ENCODE measurements at places on chromosomes 4 and X.

DNA sequence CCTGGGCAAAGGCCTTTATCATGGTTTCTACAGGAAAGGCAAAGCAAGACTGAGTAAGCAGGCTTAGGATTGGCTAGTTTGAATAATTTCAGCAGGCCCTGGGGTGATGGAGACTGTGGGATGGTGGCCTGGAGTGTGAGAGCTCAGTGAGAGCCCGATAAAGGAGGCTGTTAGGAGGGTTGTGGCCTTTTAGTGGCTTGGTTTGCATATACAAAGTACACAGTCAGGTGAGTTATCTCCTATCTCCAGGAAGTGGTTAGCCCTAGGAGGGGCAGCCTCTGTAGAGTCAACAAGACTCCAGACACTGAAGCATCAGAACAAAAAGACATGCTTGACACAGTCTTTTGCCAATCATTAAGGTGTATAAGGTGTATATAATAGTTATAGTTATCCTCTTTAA is 157.2 kb downstream of the CFAP299 start:
- no peak for DNase-seq

GRCh38 chr4:168598191-168598590 is 101.3 kb downstream of the PALLD start:
- no peak for DNase-seq

DNA sequence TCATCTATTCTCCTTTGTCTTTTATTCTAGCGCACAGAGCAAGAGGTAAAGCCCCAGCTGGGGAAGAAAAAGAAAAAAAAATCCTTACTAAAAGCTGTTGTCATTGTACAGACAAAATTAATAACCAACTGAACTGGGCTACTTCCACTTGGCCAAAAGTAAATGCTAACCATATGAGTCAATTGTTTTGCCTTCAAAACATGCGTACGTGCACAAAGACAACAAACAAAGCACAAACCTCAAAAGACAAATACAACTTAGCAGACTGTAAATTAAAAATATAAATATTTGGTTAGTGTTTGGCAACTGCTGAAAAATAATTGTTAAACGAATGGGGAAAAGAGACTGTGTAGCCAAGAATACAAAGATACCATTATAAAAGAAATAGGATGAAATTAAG is 5.9 kb downstream of the EDA2R start:
- DNase-seq, result no peak

- DNase-seq, result peak; percentile 18
Observed at GRCh38 chr4:15651676-15652075, 3.5 kb downstream of the FBXL5 start.

DNA sequence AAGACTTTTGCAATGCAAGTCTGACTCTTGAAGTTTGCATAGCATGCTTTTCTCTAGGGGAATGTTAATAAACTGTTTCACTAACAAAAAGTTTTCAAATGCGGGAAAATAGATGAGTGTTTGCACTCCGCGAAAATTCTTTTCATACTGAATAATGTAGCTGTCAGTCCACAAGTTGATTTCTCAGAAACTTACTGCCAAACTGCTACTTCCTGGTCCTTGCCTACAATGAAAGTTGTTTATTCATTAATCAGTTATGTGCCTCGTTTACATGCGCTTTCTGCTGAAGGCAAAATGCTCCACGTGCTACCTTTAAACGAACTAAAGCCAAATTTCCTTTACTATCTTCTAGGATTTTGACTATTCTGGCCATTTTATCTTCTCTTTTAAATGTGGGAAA is 166.2 kb downstream of the MAGEB17 start:
- DNase-seq, result no peak

DNA sequence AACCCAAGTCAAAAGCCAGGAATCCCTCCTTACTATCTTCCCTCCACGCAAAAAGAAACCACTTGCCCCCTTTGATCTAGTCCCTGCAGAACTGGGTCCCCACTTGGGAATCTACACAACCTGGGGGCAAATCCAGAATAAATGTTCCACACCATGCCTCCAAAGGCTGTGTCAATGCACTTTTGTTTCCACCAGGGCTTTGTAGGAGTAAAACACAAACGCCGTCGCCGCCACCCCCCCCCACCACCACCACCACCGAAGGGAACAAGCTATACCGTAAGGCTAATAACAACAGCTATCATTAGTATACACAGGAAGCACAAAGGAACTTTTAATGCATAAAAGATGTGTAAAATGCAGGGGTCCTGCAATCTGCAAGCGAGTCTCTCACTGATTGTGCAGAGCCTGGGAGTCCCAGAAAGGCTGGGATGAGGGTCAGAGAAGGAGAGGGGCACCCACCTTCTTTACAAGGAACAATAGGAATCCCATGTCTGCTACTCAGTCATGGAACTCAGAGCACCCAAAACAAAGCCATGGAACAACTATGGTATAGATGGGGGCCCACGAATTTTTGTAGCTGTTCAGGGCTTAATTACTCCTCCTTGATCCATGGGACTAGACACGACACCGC is 13.2 kb downstream of the BCOR start:
- no peak for DNase-seq

- peak; percentile 92 for DNase-seq
Observed at GRCh38 chr4:116358633-116359222, 726.6 kb downstream of the TRAM1L1 start.
